ENCODE measurements at places on chromosomes 2 and 18. TPM values are rescaled to one million over a fixed set of nuclear protein-coding genes. Genes with fewer than 3 reads are reported as not detected.

CPLX4 gene
- total RNA-seq: not detected

EPAS1 gene
- 99.8 TPM for total RNA-seq

GPR45 gene
- not detected for total RNA-seq

TUBB8B gene
- total RNA-seq: not detected

YES1 gene
- total RNA-seq: 165 TPM

CYRIA gene
- 4.1 TPM for total RNA-seq

PPIG gene
- total RNA-seq: 23.9 TPM

WDR35 gene
- total RNA-seq: 8.7 TPM

ABCB11 gene
- 0.26 TPM for total RNA-seq

VSNL1 gene
- 0.64 TPM for total RNA-seq

ASIC4 gene
- 0.53 TPM for total RNA-seq

WNT10A gene
- total RNA-seq: 2.4 TPM

C2orf15 gene
- total RNA-seq: 0.90 TPM

NBEAL1 gene
- total RNA-seq: 42.6 TPM

TRMT61B gene
- 16.1 TPM for total RNA-seq

INHA gene
- 0.13 TPM for total RNA-seq

RUFY4 gene
- total RNA-seq: not detected

CCDC85A gene
- total RNA-seq: 0.13 TPM

FAM228A gene
- not detected for total RNA-seq

IGFBP2 gene
- total RNA-seq: 41.1 TPM

NOSTRIN gene
- 0.64 TPM for total RNA-seq

LYPD6 gene
- 0.26 TPM for total RNA-seq

LHCGR gene
- total RNA-seq: not detected

SP140 gene
- total RNA-seq: not detected

PARD6G gene
- 12.4 TPM for total RNA-seq

MTIF2 gene
- total RNA-seq: 72.1 TPM

KRTCAP3 gene
- total RNA-seq: 29.1 TPM

TRABD2A gene
- 0.64 TPM for total RNA-seq

SLC66A3 gene
- 21.3 TPM for total RNA-seq

COL6A3 gene
- total RNA-seq: 0.64 TPM

SKA1 gene
- total RNA-seq: 0.26 TPM

TCF23 gene
- under 0.01 TPM for total RNA-seq

LRP2 gene
- not detected for total RNA-seq

IL1RL2 gene
- 2.6 TPM for total RNA-seq

SIX3 gene
- total RNA-seq: not detected

VIL1 gene
- total RNA-seq: not detected

ALKAL2 gene
- not detected for total RNA-seq

NEURL3 gene
- total RNA-seq: not detected

GKN1 gene
- total RNA-seq: not detected

CAD gene
- total RNA-seq: 21.6 TPM

CFAP53 gene
- total RNA-seq: 0.26 TPM

M1AP gene
- 1.0 TPM for total RNA-seq

CHN1 gene
- 2.6 TPM for total RNA-seq

SFT2D3 gene
- total RNA-seq: 3.2 TPM

NDC80 gene
- 0.26 TPM for total RNA-seq

All from bronchial epithelial cell (primary cell).